ENCODE measurements at places on chromosomes 11 and 22. TPM values are rescaled to one million over a fixed set of nuclear protein-coding genes. Genes with fewer than 3 reads are reported as not detected.

PHLDA2 gene
- 105 TPM for total RNA-seq

GAL3ST1 gene
- 11.6 TPM for total RNA-seq

OR52W1 gene
- not detected for total RNA-seq

MYO7A gene
- 1.3 TPM for total RNA-seq

HEPN1 gene
- total RNA-seq = not detected

PKNOX2 gene
- total RNA-seq = not detected

PNPLA3 gene
- total RNA-seq = 0.97 TPM

CRYBB1 gene
- not detected for total RNA-seq

OR5P2 gene
- total RNA-seq = not detected

NAT10 gene
- 47.8 TPM for total RNA-seq

DERL3 gene
- total RNA-seq = 0.71 TPM

OR2AT4 gene
- not detected for total RNA-seq

TBX10 gene
- not detected for total RNA-seq

Data from A549 treated with Hydrocortisone at 1 μM for 4 hours (cell line).